Activated CD4-positive, alpha-beta T cell treated with anti-CD3 and anti-CD28 coated beads, Interleukin-10, Interleukin-2, amounts not matched to agents 100 ng/mL and 50 ng/mL, durations not matched to agents 16 hours and 8 hours (primary cell): ENCODE measurements at places on chromosomes 5 and 9.

- DNase-seq = no peak
These were observed 7.5 kb upstream of the DOLPP1 start for GRCh38 chr9:129073404-129073803.

DNA sequence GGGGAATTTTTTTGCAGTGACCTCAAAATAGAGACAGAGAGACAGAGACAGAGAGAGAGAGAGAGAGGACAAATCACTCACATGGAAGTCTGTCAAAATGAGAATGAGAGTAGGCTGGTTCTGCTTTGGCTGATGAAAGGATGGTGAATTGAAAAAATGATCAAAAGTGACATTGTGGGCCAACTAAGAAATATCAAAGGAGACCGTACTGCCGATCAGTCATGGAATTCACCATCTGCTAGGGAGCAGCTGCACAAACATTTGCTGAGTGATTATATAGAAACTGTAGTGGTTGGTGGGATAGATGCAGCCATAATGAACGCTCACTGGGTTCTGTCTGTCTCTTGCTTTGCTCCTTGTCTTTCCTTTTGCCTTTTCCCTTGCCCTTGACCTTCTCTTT, 476.6 kb upstream of the SGCD start:
- DNase-seq = no peak

DNA sequence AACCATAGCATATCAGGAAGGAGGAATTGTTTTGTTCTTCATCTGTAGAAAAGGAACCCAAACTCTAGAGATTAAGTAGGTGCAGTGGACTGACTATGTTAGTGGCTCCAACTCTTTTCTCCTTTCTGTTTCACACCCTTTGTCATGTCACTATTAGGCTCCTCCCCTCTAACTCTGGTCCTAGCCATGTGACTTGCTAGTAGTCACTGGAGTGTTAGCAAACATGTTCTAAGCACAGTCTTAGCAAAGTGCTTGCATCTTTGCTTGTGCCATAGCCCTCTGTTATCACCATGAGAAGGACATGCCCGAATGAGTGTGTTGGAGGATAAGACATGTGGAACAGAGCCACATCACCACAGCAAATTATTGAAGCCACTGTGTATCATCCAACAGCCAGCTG, 55.4 kb upstream of the PPP3R2 start:
- DNase-seq = no peak

DNA sequence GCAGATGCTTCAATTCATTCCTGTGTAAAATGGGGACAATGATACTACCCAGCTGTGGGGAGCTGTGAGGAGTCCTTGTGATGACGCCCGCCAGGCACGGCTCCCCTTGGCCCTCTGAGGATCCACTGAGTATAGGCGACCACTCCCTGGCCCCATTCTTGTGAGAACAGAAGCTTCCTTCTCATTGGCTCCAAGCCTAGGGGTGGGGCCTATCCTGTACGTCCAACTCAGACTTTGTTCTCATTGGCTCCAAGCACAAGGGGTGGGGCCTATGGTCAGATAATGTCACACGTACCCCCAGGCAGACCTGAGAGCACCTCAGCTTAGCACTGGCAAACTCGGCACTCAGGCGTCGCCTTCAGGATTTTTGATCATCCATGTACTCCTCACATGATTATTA, 232.9 kb upstream of the MVB12B start:
- DNase-seq = no peak

DNA sequence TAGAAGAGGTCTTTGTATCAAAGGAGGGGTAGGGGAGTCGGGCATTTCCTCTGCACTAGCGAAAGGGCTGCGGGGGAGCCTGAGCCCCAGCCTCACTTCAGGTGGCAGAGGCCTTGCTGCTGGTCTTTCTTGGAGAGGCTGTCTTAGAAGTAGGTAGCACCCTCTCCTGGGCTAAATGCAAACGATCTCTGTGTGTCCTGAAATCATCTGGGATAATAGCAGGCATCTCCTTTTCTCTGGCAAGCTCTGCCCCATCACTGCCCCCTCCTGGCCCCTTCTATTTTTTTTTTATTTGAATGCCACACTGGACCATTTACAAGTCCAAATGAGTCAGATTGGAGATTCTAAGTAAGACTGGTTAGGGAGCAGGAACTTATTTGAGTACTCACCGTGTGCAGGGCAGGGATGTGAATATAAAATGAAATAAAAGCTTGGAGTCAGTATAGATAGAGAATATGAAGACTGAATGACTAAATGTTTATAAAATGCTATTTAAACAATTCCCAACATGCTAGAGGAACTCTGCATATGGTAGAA, 137.1 kb downstream of the FGF1 start:
- DNase-seq = peak; percentile 43

- no peak for DNase-seq
These were observed 181.2 kb downstream of the PIK3R1 start for GRCh38 chr5:68396722-68397121.

DNA sequence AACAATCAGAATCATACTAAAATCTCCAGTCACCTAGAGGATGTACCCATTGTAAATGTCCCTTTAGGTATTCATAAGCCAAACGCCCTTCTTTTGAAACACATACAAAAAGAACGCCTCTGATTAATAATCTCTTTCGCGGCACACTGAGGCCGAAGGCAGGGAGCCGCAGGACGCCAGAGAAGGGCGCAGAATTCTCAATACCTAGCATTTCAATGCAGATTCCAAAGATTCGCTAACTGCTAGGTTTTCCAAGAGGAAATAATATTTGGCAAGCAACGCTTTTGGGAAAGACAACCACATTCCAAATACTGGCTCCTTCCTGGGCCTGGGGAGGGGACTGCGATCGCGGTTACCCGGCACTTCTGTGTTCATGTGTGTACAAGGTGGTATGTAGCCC, 203.3 kb downstream of the MEF2C start:
- DNase-seq = no peak

DNA sequence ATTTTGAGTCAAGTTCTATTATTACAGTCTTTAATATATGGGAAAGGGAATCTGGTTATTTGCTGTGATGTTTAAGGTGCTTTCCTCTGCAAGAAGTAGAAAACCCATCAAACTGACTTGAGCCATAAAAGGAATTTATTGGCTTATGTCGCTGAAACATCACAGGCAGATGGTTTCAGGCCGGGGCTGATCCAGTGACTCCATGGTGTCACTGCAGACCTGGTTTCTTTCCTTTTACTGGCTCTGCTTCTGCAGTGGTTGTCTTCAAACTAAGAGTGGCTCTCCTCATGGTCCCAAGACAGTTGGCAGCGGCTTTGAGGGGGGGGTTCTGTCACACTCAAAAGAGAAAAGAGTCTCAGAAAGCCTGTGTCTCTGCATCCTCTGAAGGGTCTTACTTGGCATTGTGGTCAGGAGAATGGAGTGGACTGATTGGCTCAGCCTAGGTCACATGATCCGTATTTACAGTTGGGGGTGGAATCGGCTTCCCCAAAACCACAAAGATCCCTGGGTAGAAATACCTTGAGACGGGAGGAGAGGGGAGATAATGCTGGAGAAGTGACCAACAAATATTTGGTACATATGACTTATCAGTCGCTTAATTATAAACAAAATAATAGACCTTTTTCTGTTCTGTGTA, 106.3 kb downstream of the DAPK1 start:
- DNase-seq = no peak

GRCh38 chr9:126612813-126613641, 701 bp upstream of the LMX1B start:
- no peak for DNase-seq

GRCh38 chr5:102539996-102540728, 41.4 kb upstream of the SLCO6A1 start:
- no peak for DNase-seq

DNA sequence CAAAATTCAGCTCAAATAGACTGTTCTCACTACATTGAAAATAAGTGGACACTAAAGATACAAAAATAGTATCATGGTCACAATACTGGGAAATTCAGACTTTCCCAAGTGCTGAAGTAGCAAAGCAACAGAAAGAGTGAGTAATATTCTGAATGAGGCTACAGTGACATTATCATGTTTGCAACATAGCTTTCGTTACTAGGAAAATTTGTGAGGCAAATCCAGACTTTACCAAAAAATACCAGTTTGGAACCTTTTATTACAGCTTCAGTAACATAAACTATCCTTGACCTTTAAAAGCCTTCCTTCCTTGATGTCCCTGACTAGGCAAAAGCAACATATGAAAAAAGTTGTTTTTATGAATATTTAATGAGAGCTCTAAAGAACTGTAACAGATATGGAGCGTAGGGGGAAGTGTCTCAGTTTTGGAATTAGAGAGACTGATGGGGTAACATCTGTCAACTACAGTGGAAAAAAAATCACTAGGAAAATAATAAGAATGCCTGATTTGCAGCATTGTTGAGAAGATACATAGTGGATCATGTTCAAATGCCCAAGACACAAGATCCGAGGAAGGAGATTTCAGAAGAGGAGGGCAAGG, 312.9 kb downstream of the ADGRV1 start:
- no peak for DNase-seq

DNA sequence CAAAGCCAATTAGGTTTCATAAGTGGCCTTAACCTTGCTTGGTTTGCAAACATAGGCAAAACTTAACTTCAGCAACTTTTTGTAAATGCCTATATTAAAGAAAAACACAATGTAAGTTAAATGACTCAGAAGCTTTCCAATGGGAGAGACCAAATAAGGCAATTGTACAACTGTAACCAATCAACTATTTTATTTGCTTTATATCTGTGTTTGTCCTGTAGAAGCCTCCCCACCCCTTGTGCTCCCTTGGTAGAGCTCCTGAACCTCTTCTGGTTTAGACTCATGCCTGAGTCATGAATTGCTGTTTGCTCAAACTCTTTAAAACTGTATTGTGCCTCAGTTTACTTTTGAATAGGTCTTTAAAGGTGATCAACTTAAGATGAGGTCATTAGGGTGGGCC, 3.0 kb upstream of the C1QTNF3 start:
- no peak for DNase-seq

DNA sequence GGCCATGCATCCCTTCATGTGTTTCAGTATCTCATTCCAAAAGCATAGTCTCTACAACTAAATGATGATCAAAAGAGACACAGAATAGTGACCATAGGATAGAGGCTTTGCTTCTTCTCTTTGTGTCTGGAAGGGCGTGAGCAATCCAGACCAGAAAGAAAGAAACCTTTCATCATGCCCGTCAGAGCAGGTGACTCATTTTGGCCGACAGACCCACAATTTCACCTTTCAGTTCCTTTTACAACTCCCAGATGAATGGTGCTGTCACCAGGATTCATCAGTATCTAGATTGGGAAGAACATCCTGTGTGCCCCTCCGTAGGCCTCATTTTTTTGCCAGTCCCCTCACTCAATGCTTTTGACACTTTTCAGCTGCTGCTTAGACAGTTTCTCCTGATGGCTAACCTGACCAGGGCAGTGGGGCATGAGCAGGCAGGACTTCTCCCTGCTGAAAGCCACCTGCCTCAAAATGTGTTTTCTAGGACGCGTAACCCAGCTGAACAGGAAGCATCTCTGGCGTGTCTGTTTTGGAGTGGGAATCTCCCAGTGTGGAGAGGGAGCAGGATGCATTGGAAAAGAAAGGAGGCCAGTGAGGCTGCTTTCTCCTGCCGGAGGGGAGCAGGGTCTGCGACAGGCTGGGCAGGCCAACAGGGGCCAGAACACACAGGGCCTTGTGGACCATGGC, 21.2 kb downstream of the ABLIM3 start:
- no peak for DNase-seq

- no peak for DNase-seq
These were observed 18.9 kb upstream of the FCHO2 start for GRCh38 chr5:72936893-72937292.

- DNase-seq = no peak
These were observed 102.7 kb downstream of the EFNA5 start for GRCh38 chr5:107567901-107568671.

DNA sequence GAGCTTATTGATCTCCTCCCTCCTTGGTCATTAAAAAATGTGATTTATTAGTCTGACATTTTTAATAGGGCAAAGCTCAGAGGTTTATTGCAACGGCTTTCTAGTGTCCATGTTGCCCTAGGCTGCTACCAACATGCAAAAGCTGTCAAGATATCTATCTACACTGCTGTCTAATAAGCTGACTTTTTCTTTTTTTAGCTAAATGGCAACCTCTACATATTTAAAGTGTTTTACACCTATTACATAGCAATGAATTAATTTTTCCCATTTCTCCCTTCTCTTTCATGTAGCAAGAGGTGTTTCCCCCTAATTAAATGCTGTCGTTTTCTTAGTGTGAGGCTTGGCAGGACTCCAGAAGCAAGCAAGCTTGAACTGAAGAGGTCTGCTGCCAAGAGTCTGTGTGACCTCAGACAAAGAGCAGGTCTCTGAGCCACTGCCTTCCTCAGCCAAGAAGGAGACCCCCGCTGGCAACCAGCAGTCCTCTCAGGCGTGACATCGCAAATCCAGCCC, 79.4 kb downstream of the GAS1 start:
- DNase-seq = no peak

GRCh38 chr5:132050661-132051552, 9.5 kb upstream of the IL3 start:
- no peak for DNase-seq

DNA sequence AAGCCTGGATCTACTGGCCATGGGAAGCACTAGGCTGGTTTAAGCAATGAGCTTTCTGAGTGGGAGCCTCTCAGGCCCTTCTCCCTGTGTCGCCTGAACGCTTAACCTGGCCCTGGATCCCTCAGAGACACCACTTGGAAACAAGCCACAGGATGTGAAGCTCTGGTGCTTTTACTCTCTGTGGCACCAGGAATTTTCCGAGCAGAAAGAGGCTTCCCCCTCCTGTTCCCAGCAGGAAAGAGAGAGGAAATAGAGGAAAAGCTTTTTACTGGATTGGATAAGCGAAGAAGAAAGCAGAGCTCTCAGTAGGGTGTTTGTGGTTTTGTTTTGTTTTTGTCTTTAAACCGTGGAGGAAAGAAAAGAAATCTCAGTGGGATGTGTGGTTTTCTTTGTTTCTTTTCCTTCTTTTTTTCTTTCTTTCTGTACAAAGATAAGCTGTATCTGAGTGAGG, 34.5 kb downstream of the COL15A1 start:
- DNase-seq = no peak

DNA sequence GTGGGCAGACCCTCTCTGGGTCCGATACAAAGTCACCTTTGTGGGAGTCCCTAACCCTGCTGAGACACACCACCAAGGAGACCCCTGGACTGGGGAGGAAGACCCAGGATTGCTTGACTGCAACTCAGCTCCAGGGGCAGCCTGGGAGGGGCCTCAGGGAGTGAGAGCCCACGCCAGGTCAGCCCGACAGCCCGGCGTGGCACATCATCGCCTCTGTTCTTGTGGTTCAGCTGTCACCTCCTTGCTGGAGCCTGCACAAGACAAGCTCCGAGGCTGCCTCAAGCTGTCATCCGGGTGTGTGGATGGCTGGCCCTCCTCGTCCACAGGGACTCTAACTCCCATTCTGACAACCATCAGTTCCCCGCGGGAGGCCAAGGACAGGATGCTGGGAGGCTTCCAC, 133.6 kb downstream of the ZNF354C start:
- DNase-seq = no peak
